Transverse colon (tissue), 4 donors: ENCODE measurements at places on chromosomes 2 and 18.
A peak's percentile ranks its signal among the peaks of the same experiment; 100 is the strongest.

DNA sequence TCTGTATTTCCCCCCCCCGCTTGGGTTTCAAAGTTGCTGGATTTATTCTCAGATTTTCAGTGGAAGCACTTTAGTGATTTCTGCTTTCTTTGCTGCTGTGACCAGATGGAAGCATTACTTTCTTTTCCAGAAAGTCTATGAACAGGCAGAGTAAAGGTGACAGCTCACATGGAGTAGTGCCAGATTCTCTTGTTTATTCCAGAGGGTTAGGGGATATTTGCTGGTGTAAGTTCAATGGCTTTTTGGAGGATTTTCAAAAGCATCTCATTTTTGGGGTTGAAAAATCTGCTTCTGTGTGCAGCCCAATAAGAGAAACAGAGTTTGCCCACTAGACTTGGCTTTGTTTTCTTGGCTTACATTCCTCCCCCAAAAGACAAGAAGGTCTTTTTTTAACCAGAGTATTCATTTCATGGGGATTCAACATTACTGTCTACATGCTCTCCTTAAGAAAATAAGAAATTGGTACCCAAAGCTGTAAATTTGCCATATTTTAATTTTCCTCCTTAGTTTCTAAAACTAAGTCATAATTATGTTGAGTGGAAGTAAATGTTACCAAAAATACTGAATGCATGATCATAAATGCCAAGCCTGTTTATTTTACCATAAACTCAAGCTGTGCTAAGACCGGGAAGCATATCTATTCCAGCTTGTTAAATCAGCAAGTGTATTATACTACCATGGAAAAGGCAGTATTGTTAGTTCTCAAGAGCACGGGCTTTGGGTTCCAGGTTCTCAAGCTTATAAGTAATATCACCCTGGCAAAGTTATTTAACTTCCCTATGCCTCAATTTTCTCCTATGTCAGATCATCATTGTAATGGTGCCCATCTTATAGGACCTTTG is 557.2 kb downstream of the CPS1 start:
- H3K4me1 ChIP-seq, result no peaks in the 10 kb centered on the region
- no peak overlapping the region for H3K4me3 ChIP-seq
- DNase-seq, result no peak
- H3K27me3 ChIP-seq, result no peaks in the 10 kb centered on the region

DNA sequence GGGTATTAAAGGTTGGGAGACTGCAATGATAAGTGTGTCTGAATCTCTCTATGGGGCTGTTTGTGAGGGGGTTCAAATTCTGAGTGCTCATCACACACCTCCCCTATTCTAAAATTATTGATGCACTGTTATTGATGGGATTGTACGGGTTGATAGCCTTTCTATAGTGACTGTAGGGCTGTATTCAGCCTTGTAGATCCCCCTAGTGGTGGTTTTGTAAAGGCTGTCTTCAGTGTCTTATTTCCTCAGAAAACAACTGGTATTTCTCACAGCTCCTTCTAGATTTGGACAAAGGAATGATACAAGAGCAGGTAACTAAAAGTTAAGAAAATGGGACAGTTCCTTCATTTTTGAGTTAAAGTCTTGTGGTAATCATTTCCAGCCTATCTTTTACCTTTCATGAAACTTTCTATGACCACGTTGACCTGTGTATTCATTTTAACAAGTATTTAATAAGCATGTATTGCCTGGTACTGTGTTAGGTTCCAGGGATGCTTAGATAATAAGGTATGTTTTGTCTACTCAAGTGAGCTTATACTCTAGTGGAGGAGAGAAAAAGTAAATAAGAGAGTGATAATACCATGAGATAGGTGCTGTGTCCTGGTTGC is 21.2 kb downstream of the SMAD4 start:
- DNase-seq, result no peak
- no peaks in the 10 kb centered on the region for H3K27me3 ChIP-seq
- H3K36me3 ChIP-seq, result no peaks in the 10 kb centered on the region
- H3K4me3 ChIP-seq, result no peak overlapping the region

- no peak overlapping the region for H3K27ac ChIP-seq
- no peak overlapping the region for H3K4me3 ChIP-seq
- H3K36me3 ChIP-seq, result no peaks in the 10 kb centered on the region
- no peaks in the 10 kb centered on the region for H3K27me3 ChIP-seq
Measured at GRCh38 chr2:74851191-74851566, 17.3 kb downstream of the HK2 start.

GRCh38 chr2:237244976-237245646 is 159.4 kb downstream of the COPS8 start:
- no peaks in the 10 kb centered on the region for H3K27me3 ChIP-seq
- H3K27ac ChIP-seq, result no peak overlapping the region
- no peaks in the 10 kb centered on the region for H3K4me1 ChIP-seq
- no peak overlapping the region for H3K4me3 ChIP-seq
- DNase-seq, result no peak

DNA sequence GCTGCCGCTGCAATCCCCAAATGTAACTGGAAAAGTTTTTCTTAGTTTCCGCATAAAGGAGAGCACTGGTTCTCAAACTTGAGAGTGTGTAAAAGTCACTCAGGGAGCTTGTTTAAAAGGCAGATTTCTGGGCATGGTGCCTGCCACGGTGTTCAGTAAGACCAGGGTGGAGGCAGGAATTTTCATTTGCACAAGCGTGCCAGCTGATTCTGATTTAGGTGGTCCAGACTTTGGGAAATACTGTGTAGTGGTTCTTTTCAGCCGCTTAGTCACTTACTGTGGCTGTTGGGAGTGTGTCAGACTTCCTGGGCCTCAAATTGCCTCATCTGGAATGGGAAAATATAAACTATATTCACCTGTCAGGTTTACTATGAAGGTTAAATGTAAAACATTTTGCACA is 788 bp downstream of the ARMC9 start:
- no peaks in the 10 kb centered on the region for H3K27me3 ChIP-seq
- peaks cover 17% of the 10 kb centered on the region for H3K4me1 ChIP-seq
- no peak for DNase-seq
- H3K36me3 ChIP-seq, result no peaks in the 10 kb centered on the region

GRCh38 chr2:216698895-216699294 is 3.5 kb upstream of the IGFBP5 start:
- H3K4me3 ChIP-seq, result no peak overlapping the region
- peaks cover 63% of the 10 kb centered on the region for H3K27me3 ChIP-seq
- no peak for DNase-seq
- H3K4me1 ChIP-seq, result peaks cover 6% of the 10 kb centered on the region
- H3K27ac ChIP-seq, result peak overlapping the region; percentile 94

- no peak overlapping the region for H3K27ac ChIP-seq
- no peaks in the 10 kb centered on the region for H3K27me3 ChIP-seq
- no peaks in the 10 kb centered on the region for H3K4me1 ChIP-seq
Measured at GRCh38 chr2:71719520-71720282, 266.3 kb downstream of the DYSF start.

DNA sequence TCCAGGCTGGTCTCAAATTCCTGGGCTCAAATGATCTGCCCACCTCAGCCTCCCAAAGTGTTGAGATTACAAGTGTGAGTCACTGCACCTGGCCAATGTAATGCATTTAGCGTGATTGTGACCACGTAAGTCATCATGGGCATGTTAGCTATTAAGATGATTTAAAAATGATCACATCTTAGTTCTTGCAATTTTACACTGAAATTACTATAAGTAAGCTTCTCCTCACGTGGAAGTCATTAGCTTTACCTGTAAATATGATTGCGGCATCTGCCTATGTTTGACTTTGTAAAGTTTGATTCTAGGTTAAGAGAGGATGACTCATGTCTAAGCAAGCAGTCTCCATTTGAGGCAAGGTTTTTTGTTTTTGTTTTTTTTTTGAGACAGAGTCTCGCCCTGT is 85.5 kb downstream of the PMAIP1 start:
- H3K4me1 ChIP-seq, result no peaks in the 10 kb centered on the region
- no peak for DNase-seq
- H3K27ac ChIP-seq, result no peak overlapping the region
- H3K4me3 ChIP-seq, result no peak overlapping the region
- H3K36me3 ChIP-seq, result no peaks in the 10 kb centered on the region

- no peak for DNase-seq
- no peaks in the 10 kb centered on the region for H3K4me1 ChIP-seq
- H3K36me3 ChIP-seq, result no peaks in the 10 kb centered on the region
- no peak overlapping the region for H3K4me3 ChIP-seq
- no peak overlapping the region for H3K27ac ChIP-seq
- H3K27me3 ChIP-seq, result no peaks in the 10 kb centered on the region
Measured at GRCh38 chr2:205814039-205814364, 131.7 kb downstream of the NRP2 start.

GRCh38 chr18:54616220-54616848 is 25.3 kb downstream of the DYNAP start:
- H3K27ac ChIP-seq, result no peak overlapping the region
- DNase-seq, result no peak
- peaks cover 5% of the 10 kb centered on the region for H3K4me1 ChIP-seq
- H3K4me3 ChIP-seq, result no peak overlapping the region
- no peaks in the 10 kb centered on the region for H3K36me3 ChIP-seq

- no peaks in the 10 kb centered on the region for H3K27me3 ChIP-seq
- no peak for DNase-seq
- no peaks in the 10 kb centered on the region for H3K36me3 ChIP-seq
- no peaks in the 10 kb centered on the region for H3K4me1 ChIP-seq
Measured at GRCh38 chr18:6022074-6022444, 126.7 kb upstream of the TMEM200C start.

DNA sequence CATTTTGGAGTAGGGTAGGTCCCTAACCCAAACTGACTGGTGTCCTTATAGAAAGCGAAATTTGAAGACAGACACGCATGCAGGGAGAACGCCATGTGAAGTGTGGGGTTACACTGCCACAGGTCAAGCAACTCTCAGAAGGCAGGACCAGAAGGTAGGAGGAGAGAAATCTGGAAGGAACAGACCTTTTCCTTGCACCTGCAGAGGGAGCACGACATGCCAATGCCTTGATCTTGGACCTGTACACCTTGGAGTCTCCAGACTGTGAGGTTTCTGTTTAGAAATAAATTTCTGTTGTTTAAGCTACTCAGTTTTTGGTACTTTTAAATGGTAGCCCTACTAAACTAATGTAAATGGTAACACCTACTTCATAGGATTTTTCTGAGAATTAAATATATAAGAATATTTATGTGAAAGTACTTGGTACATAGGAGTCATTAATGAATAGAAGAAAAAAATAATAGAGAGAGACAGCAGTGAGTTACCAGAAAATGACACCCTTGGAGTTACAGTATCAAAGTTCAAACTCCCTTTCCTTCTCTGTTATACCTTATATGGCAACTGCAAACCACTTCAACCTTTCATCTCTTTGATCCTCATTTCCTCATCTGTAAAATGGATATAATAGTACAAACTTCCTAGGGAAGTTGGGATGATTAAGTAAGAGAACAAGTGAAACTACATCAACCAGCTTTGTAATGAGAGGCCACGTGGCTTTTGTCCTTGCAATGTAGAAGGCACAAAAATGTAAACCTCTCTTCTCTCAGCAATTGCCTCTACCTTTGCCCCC is 184.9 kb upstream of the PARD3B start:
- H3K36me3 ChIP-seq, result no peaks in the 10 kb centered on the region
- DNase-seq, result no peak
- no peak overlapping the region for H3K27ac ChIP-seq
- H3K4me1 ChIP-seq, result no peaks in the 10 kb centered on the region

DNA sequence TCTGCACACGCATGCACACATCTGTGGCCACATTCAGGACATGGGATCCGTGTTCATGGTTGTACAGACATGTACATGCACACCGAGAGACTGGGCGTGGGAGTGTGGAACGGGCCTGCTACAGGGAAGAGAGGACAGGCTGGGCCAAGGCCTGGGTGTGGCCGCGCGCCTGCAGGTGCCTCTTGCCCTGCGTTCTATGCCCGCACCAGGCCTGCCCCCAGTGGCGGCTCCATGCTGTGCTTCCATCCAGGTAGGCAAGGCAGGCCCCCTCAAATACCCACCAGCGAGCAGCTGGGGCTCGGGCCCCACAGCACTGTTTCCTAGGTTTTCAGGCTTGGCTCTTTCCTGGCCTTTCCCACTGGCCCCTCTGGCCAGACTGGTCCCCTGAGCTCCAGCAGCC is 15.5 kb upstream of the PTMA start:
- H3K36me3 ChIP-seq, result no peaks in the 10 kb centered on the region
- H3K4me1 ChIP-seq, result peaks cover 10% of the 10 kb centered on the region
- no peaks in the 10 kb centered on the region for H3K27me3 ChIP-seq

- H3K27me3 ChIP-seq, result no peaks in the 10 kb centered on the region
- H3K4me1 ChIP-seq, result no peaks in the 10 kb centered on the region
- no peak overlapping the region for H3K4me3 ChIP-seq
Measured at GRCh38 chr2:193670478-193670877, 1475.7 kb upstream of the TMEFF2 start.

- no peak overlapping the region for H3K4me3 ChIP-seq
- H3K27me3 ChIP-seq, result no peaks in the 10 kb centered on the region
- no peaks in the 10 kb centered on the region for H3K36me3 ChIP-seq
- DNase-seq, result no peak
- H3K27ac ChIP-seq, result no peak overlapping the region
Measured at GRCh38 chr18:74861154-74861553, 263.5 kb downstream of the ZNF407 start.

DNA sequence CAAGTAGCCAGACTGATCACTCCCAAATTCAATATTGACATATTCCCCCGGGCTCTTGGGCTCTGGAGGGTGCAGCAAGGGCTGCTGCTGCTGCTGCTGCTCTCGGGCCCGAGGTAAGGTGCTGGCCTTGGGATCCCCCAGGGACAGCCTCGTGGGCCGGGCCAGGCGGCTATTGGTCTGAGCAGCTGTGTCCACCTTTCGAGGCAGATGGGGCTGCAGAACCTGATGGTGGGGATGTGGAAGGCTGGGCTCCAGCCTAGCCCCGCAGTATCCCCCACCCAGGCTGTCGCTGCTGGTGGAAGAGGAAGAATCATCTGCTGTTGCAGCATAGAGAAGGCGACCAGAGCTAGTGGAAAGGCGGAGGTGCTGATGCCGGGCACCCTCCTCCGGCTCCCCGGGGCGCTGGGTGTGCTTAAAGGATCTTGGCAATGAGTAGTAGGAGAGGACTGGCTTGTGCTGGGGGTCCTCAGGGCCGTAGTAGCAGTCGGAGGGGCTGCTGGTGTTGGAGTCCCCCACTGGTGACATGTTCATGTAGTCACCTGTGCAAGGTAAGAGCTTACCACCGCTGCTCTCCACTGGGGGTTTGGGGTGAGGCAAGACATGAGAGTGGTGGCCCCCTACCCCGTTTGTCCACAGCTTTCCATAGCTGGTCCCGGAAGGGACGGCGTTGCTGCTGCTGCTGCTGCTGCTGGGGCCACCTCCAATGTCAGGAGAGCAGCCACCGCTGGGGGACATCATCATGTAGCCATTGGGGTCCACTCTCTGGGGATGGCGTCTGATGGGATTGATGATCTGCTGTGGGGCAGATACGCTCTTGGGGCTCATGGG is 3.4 kb downstream of the IRS1 start:
- H3K36me3 ChIP-seq, result no peaks in the 10 kb centered on the region
- peak overlapping the region; percentile 94 for H3K27ac ChIP-seq
- no peaks in the 10 kb centered on the region for H3K27me3 ChIP-seq
- DNase-seq, result no peak
- H3K4me1 ChIP-seq, result no peaks in the 10 kb centered on the region

GRCh38 chr2:239061824-239062570 is 214.1 kb downstream of the TWIST2 start:
- no peak overlapping the region for H3K4me3 ChIP-seq
- H3K36me3 ChIP-seq, result peaks cover 12% of the 10 kb centered on the region
- H3K27ac ChIP-seq, result no peak overlapping the region
- no peaks in the 10 kb centered on the region for H3K27me3 ChIP-seq
